DMS53 (cell line): ENCODE measurements at places on chromosomes 3 and 15.

GRCh38 chr15:55253580-55253979 lies 36.0 kb downstream of the RAB27A start:
- DNase-seq = peak; percentile 15

- DNase-seq = no peak
Measured at GRCh38 chr15:90822204-90822955, 46.0 kb upstream of the FURIN start.

DNA sequence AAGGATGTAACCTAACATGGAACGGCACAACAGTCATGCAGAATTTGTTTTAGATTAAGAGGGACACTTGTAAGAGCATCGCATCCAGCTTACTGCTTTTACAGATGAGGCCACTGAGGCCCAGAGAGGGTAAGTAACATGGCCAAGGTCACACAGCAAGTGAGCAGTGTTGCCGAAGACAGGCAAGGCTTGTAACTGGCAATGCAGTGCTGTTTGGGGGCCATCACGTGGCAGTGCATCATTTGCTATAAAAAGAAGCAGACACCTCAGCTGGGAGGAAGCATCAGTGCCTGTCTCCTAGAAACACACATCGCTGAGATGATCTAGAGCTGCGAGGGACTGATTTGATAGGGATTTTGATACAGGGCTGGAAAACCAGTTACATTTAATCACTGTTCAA lies 108.2 kb upstream of the PROK2 start:
- DNase-seq = no peak

DNA sequence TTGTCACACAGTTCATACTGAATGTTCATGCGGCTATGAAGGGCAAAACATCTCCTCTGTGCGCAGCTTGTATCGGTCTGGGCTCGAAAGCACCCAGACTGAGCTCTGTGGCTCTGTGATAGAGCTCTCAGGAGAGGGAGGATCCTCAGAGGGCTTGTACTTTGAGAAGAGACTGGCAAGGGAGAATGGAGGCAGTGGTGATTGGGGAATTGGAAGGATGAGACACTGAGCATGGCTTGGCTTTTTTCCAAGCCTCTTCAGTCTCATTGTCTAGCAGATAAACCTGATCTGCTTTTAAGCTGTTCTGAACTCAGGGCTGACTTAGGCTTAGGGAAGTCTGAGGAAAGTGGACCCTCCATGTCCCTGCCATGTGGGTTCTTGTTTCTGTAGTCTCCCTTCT lies 43.0 kb downstream of the RAD54L2 start:
- DNase-seq = peak; percentile 27
